Fibroblast of skin of right quadriceps (primary cell): ENCODE measurements at places on chromosomes 11 and 22.

DNA sequence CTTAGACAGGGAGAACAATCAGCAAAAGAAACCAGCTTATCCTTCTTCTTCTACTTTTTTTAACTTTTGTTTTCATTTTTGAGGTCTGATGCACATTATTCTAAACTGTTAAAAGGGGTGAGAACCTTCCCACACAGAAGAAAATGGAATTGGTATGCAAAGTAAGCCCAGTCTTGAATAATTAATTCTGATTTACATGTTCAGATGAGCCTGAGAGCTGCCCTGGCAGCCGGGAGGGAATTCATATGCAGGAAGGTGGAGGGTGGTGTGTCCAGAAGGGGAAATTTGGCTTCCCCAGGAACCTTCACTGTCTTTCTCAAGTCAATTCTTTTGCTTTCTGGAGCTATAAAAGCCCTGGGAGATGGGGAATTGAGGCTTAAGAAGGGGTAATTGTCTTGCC lies 181.0 kb downstream of the INSC start:
- no peak for DNase-seq

- DNase-seq, result peak; percentile 39
These were observed 72.5 kb downstream of the PACS1 start for GRCh38 chr11:66142370-66143263.

GRCh38 chr22:24099071-24099470 lies 82.2 kb upstream of the SUSD2 start:
- DNase-seq, result no peak

- no peak for DNase-seq
These were observed 16.7 kb downstream of the STARD10 start for GRCh38 chr11:72776844-72777754.

DNA sequence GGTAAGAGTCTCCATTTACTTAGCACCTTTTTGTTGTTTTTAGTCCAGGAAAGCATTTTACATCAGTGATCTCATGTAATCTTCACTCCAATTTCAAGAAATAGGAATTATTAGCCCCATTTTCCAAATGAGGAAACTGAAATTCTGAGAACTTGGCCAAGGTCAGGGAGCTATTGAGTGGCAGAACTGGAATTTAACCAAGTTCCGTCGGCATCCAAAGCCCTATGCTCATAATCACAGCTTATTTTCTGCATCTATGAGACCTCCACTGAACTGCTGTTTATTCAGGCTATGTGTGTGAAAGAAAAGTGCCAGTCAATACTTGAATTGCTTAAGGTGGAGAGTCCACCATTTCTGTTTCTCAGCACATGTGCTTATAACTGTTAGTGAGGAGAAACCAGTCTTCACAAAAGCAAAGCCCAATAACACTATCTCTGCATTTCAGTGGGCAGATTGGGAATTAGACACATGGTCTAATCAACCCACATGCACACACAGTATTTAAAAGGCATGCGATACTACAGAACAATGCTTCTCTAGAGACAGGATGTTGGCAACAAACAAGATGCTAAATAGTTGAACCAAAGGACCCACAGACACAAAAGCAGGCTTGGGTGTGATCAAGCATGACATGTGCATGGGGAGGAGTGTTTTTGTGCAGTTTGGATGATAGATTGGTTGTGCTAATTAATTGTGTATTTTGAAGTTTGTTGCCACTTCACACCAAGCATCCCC lies 780.6 kb downstream of the OPCML start:
- DNase-seq, result no peak

GRCh38 chr22:27139935-27140511 lies 482.6 kb downstream of the MIAT start:
- DNase-seq, result peak; percentile 89

- no peak for DNase-seq
These were observed 29.5 kb downstream of the KCNJ1 start for GRCh38 chr11:128837627-128838026.

DNA sequence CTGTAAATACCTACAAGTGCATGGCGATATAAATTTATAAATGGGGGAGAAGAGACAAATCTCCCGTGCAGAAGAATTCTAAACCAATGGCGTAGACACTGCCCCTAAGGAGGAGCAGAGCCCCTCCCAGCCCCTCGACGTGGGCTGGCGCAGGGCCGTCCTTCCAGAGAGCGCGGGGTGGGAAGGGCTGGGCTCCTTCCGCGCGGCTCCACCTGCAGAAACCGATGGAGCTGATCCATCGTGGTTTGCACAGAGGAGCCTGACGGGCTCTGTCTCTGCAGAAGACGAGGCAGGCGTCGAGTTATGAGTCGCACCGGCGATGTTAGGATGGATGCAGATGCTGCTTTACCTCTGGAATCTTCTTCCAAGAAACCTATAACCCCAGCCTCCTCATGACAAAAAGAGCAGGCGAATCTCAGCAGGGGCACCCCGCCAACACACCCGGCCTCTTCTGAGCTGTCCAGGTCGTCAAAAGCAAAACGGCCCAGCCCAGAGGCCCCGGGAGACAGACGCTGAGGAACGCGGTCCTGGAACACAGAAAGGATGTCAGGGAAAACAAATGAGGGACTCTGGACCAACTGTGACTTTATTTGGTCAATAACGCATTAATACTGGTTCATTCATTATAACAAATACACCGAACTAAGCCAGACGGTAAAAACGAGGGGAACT lies 11.0 kb upstream of the B4GALNT4 start:
- no peak for DNase-seq

GRCh38 chr11:116348226-116348625 lies 424.6 kb downstream of the BUD13 start:
- DNase-seq, result no peak

- no peak for DNase-seq
These were observed 2.0 kb upstream of the LAYN start for GRCh38 chr11:111538407-111539114.

GRCh38 chr22:22598144-22598543 lies 39.1 kb upstream of the PRAME start:
- no peak for DNase-seq

GRCh38 chr22:37517826-37518450 lies 1.3 kb downstream of the CARD10 start:
- no peak for DNase-seq

- peak; percentile 60 for DNase-seq
These were observed 13.5 kb upstream of the INSC start for GRCh38 chr11:15101072-15101709.

- DNase-seq, result peak; percentile 58
These were observed 385 bp downstream of the TST start for GRCh38 chr22:37018815-37019308.

- DNase-seq, result peak; percentile 58
These were observed 76.2 kb upstream of the VPREB1 start for GRCh38 chr22:22168190-22168940.

DNA sequence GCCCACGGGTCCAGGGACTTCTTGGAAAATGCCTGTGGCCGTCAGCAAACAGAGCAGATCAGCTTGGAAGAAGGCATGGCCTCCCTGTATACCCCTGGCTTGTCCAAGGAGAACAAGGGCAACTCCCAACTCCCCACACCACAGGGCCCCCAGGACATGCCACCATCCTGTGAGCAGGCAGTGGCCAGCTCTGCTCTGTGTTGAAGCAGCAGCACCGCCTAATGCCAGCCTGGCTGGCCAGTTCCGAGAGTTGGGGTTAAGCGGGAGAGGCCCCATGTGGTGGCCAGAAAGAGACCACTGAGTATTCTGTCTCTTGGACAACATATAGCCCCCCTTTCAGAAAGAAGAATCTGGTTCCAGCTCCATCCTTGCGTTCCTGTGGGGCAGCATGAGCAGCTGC lies 209.2 kb downstream of the CTTN start:
- DNase-seq, result no peak

DNA sequence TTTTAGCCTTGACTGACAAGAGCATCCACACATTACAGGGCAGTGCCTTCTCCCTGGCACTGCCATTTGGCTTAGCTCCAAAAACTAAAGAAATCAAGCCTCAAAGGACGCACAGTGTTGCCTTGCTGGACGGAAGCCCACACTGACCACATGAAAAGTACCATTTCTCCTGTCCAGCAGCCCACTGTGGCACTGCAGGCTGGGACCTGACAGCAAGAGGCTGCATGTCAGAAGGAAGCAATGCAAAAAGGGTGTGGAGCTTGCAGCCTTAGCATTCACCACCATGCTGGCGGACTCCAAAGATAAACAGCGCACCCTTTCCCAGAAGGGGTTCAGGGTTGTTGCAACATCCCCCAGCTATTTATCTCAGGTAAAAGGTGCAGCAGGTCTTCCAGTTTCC lies 109.3 kb upstream of the BMAL1 start:
- no peak for DNase-seq

DNA sequence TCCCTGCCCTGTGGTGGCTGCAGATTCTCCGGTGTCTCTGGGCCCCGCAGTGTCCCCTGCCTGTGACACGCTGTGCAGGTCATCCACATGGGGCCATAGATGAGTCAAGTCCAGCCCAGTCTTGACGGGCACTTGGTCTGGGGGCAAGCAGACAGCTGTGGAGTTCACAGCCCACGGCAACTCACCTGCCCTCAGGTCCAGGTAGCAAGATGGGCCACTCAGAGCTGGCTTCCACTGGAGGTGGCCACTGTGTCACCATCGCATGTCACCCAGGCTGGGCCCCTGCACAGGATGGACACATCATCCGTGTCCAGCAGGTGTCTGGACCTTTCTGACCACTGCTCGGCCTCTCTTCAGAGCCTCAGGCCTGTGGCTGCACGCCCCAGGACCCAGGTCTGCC lies 109.9 kb downstream of the CACNA1I start:
- DNase-seq, result no peak

DNA sequence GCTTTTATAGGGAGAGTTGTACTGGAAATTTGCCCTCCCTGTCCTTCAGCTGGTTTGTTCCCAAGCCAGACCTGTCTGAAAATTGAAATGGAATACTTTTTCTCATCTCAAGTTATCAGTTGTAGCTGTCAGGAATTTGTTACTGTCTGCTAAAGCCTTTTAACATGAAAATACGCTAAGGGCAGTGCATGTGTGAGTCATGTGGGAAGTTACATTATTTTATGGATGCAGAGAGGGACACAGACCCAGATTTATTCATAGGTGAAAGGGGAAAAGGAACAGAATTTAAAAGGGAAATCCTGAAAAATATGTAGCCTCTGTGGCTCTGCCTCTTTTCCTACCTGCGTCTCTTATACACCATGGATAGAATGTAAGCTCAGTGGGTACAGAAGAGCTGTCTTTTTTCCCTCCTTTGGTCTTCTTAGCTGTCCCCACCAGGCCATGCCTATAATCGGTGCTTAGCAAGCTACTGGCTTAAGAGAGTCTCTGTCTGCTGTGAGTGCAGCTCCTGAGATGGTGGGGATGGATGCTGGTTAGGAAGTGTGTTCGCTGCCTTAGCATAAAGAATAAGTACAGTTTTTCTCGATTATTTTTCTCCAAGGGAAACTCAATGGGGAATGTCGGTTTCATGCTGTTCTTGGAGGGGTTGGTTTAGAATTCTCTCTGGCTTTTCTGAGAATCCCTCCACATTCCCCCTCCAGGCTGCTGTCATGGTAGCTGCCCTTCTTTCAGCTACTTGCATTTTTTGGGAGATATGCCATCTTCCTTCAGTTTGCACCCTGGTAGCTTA lies 166.8 kb downstream of the TEAD1 start:
- peak; percentile 46 for DNase-seq

DNA sequence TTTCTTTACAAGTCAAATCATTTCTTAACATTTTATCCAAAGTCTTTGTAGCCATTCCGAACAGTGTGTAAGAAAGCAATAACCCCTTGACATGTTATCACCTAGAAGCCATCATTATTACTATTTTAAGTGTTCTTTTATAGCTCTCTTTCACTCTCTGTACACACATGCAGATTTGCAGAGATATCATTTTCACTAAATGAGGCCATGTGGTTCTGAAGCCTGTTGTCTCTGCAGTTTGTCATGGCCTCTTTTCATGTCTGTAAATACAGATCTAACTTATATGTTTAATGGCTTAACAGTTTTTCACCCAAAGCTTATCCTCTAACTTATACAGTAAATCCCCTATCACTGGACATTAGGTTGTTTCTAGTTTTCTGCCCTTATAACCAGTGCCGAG lies 166.8 kb downstream of the MYO18B start:
- no peak for DNase-seq

DNA sequence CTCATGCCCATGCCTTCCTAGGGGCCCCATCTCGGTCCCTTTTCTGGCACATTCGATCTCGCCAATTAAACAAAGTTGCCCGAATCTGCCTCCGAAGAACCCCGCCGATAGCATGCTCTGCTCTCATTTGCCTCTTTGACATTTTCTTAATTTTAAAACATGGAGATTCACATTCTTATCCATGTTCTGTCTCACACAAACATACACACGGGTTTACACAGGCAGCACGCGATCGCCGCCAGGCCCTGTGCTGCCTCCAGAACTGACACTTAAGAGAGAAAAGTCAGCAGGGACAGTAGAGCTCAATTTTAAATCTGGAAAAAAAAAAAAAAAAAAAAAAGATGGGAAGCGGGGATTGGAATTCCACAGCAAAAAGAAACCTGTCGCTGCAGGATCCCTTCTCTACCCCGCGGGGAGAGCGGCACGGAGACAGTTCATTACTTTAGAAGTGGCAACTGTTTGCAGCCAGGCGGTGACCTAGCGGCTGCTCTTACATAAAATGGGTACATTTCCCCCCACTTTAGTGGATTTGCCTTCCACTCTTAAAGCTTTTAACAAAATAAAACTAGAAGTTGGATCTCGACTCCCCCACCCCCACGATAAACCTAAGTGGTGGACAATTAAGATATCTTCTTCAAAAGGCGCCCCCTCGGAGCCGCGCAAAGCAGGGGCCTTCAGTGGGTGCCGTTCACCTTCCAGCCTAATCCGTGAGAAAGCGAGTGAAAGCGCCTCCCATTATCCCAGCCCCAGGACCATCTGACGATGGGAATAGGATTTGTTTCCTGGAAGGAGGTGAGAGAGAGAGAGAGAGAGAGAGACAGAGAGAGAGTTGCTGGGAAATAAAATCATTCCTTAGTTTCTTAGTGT lies 13.7 kb downstream of the PAX6 start:
- no peak for DNase-seq

GRCh38 chr11:10490032-10490397 lies 35.0 kb downstream of the AMPD3 start:
- DNase-seq, result no peak

- no peak for DNase-seq
These were observed 115.4 kb downstream of the BRD1 start for GRCh38 chr22:49712195-49712791.

- peak; percentile 89 for DNase-seq
These were observed at the start of gene RNF141 for GRCh38 chr11:10540915-10541560. Gene RNF141 (minus strand): TSS chr11:10541187. CDS start chr11:10534158, 7,029 bp downstream.

GRCh38 chr11:125348141-125348651 lies 147.9 kb downstream of the FEZ1 start:
- DNase-seq, result no peak

DNA sequence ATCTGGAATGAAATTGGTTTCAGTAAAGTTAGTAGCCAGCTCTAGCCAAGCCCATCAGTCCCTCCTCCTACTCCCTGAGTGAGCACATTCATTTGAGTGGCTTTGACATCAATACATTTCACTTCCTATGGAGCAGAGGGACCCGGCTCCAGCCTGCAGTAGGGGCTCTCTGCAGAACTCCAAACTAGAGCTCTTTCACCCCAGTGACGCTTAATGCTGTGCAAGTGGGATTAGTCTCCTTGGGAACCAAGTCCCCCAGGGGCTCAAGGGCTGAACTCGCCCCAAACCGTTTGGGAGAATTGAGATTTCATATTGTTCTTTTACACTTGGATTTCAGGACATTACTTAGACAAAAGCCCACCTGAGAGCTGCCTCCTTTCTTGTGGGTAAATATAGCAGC lies 4.4 kb upstream of the FAM181B start:
- no peak for DNase-seq
